Natural killer cell (primary cell): ENCODE measurements at places on chromosomes 1 and 21. TPM values are rescaled to one million over a fixed set of nuclear protein-coding genes. Genes with fewer than 3 reads are reported as not detected.

- DNase-seq = no peak
- H3K36me3 ChIP-seq = no peaks in the 10 kb centered on the region
- no peak overlapping the region for H3K4me3 ChIP-seq
- H3K27me3 ChIP-seq = no peaks in the 10 kb centered on the region
These were observed 16.9 kb downstream of the NTMT2 start for GRCh38 chr1:170162459-170163246.

GRCh38 chr1:228312136-228312764 lies 94.4 kb downstream of the TRIM11 start:
- H3K4me1 ChIP-seq = no peaks in the 10 kb centered on the region
- no peak for DNase-seq
- no peaks in the 10 kb centered on the region for H3K27me3 ChIP-seq

DNA sequence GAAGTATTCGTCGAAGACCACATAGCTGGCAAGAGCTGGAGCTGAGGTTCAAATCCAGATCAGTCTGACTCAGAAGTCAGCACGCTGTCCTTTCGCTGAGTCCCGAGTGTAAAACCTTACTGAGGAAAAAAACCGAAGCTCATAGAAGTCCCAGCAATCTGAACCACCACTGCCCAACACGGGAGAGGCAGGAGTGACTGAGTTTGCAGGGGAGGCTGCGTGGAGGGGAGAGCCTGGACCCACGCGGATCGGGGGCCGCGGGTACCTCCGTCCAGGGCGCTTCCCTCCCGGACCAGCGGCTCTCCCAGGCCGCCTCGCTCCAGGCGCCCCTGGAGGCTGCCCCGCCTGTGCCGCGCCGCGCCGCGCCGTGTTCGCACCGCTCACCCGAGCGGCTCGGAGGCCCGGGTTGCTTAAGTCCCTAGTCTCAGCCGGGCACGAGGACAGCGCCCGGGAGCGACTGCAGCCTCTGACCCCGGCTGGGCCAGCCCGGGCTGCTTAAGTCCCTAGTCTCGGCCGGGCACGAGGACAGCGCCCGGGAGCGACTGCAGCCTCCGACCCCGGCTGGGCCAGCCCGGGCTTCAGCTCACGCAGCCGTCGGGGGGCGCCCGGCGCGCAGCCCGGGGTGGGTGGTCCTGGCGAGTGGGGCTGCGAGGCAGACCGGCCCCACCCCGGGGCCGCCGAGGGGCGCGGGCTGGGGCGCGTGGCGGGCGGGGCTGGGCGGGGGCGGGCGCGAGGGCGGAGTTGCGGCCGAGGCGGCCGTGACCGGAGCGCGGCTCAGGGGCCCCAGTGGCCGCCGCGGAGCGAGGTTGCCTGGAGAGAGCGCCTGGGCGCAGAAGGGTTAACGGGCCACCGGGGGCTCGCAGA lies at the start of gene ADAMTSL4:
Gene ADAMTSL4, plus strand, starts transcription at position 777 of the 864 bp plus-strand sequence. CDS start 2,881 bp downstream, outside the sequence.
- no peaks in the 10 kb centered on the region for H3K36me3 ChIP-seq
- peaks cover 43% of the 10 kb centered on the region for H3K4me1 ChIP-seq
- peak; percentile 59 for DNase-seq
- H3K27me3 ChIP-seq = peaks cover 4% of the 10 kb centered on the region
- H3K27ac ChIP-seq = no peak within 1 kb of the TSS

GRCh38 chr1:206951318-206952100 lies 5.2 kb upstream of the PIGR start:
- no peak overlapping the region for H3K4me3 ChIP-seq
- no peaks in the 10 kb centered on the region for H3K27me3 ChIP-seq
- no peak for DNase-seq
- H3K36me3 ChIP-seq = no peaks in the 10 kb centered on the region
- H3K4me1 ChIP-seq = peaks cover 7% of the 10 kb centered on the region

DNA sequence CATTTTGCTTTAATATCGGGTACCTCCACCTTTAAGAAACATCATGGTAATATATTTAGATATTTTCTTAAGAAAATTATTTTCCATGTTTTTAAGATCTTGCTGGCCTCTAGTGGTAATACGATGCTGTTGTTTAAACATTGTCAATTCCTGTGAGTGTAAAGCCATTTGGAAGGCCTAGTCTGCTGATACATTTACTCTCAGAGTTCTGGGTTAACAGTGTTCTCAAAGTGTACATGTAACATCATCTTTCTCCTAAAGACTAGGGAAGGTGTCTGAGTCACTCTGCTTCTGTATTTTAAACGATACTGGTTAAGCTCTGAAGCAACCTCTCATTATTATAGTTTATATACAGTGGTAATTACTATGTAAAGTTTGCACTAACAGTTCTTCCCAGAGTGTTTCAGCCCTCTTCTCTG lies 189.1 kb downstream of the RASAL2 start:
- no peaks in the 10 kb centered on the region for H3K27me3 ChIP-seq
- H3K4me1 ChIP-seq = no peaks in the 10 kb centered on the region
- no peak overlapping the region for H3K27ac ChIP-seq
- DNase-seq = no peak

DNA sequence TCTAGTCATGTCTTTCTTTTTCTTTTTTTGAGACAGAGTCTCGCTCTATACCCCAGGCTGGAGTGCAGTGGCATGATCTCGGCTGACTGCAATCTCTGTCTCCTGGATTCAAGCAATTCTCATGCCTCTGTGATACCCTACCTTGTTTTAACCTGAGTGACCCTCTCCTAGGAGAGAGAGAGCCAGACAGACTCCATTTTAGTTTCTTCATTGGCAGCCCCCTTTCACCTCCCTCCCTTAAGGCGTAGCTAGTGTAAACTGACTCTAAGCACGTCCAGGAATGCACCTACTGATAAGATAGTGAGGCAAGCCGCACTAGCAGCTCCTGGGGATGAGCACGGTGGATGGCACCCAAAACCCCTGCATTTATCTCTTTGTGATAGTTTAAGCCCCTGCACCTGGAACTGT lies 5.2 kb upstream of the PKNOX1 start:
- no peak overlapping the region for H3K27ac ChIP-seq
- no peaks in the 10 kb centered on the region for H3K36me3 ChIP-seq
- no peak for DNase-seq
- H3K4me3 ChIP-seq = no peak overlapping the region
- H3K27me3 ChIP-seq = no peaks in the 10 kb centered on the region

GRCh38 chr1:9605946-9606455 lies 17.3 kb downstream of the TMEM201 start:
- H3K27ac ChIP-seq = no peak overlapping the region
- no peak for DNase-seq
- H3K36me3 ChIP-seq = peaks cover 22% of the 10 kb centered on the region
- no peaks in the 10 kb centered on the region for H3K27me3 ChIP-seq
- H3K4me1 ChIP-seq = no peaks in the 10 kb centered on the region

- no peak for DNase-seq
- H3K27ac ChIP-seq = no peak overlapping the region
- no peaks in the 10 kb centered on the region for H3K4me1 ChIP-seq
These were observed 4.1 kb upstream of the PCP4 start for GRCh38 chr21:39863111-39863510.

- peaks cover 6% of the 10 kb centered on the region for H3K36me3 ChIP-seq
- DNase-seq = peak; percentile 49
- no peak overlapping the region for H3K4me3 ChIP-seq
- H3K4me1 ChIP-seq = peaks cover 28% of the 10 kb centered on the region
- H3K27ac ChIP-seq = no peak overlapping the region
These were observed 79.0 kb downstream of the SLC45A1 start for GRCh38 chr1:8396786-8397406.

DNA sequence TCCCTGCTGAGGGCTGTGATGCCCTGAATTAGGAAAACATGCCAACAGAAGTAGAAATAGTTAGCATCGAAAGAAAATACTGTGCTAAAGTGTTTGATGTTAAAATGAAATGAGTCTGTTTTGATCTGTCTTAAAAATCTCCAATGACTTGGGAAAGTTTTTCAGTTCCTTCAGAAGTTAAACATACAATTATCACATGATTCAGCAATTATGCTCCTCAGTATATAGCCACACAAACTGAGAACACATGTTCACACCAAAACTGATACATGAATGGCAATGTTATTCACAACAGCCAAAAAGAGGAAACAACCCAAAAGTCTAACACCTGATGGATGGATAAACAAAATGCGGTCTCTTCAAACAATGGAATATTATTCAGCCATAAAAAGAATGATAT lies 130.6 kb downstream of the PTPN14 start:
- H3K27ac ChIP-seq = no peak overlapping the region
- no peaks in the 10 kb centered on the region for H3K4me1 ChIP-seq
- no peaks in the 10 kb centered on the region for H3K27me3 ChIP-seq
- H3K4me3 ChIP-seq = no peak overlapping the region

DNA sequence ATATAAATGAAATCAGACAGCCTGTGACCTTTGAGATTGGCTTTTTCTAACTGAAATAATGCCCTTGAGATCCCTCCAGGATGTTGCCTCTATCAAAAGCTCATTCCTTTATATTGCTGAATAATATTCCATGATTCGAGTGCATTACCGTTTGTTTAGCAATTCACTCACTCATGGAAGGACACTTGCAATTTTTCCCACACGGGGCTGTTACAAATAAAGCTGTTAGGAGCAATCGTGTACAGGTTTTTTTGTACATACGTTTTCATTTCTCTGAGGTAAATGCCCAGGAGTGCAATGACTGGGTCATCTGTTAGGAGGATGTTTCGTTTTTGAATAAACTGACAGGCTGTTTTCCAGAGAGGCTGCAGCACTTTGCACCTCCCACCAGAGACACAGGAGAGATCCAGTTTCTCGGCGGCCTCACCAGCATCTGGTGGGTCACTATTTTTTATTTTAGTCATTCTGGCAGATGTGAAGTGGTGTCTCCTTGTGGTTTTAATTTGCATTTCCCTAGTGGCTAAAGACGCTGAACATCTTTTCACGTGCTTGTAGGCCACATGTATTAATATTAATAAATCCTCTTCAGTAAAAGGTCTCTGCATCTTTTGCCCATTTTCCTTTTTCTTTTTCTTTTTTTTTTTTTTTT lies 11.0 kb downstream of the PRDM15 start:
- H3K36me3 ChIP-seq = no peaks in the 10 kb centered on the region
- H3K4me3 ChIP-seq = no peak overlapping the region
- DNase-seq = no peak

DNA sequence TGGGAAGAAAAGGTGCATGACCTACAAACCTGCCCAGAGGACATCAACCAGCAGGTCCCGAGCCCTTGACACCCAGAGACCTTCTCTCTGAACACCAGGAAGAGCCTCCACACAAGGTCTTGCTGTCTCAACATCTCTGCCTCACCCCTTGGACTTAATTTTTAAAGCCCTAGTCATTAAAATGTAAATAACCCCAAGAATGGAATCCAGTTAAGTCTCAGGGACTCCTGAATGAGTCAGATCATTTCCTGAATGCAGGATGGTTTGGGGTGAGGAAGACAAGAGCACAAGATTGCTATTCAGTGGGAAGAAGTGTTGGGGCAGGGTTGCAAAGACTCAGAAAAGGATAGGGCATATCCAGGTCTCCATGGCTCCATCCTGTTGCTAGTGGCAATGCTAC lies 17.8 kb upstream of the GRIK3 start:
- H3K27me3 ChIP-seq = no peaks in the 10 kb centered on the region
- H3K4me3 ChIP-seq = no peak overlapping the region
- no peaks in the 10 kb centered on the region for H3K36me3 ChIP-seq
- no peak for DNase-seq
- H3K27ac ChIP-seq = no peak overlapping the region

DNA sequence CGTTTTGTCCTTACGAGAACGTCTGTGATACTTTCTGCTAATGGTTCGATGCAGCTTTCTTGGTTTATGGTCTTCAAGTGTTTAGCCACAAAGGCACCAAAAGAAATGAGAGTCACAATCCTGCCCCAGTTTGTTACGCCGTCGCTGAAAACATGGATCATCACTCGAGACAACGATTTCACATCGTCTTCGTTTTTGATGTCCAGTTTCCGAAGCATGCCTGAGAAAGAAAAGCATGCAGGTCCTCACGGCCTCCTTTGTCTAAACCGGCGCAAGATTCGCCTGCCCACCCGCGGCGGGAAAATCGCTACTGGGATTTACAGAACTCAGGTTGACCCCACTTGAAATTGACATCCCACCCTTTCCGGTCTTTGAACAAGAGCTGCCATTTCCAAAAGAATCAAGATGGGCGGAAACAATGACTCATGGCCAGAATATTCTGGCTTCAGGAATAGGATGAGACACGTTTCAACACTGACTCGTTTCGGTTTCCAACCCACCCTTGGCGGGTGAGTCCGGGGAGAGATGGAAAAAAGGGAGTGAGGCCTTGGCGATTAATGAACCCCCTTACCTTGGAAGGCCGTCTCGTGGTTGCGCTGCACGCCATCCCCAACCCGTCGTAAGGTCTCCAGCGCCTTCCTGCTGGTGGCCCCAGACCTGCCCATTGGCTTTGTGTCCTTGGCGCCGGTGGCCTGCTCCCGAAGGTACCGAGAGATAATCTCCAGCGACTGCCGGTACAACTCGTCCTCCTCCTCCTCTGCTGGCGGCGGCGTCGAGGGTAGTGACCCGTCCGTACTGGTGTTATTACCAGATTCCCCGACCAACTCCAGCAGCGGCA lies 919 bp downstream of the MCL1 start:
- H3K27me3 ChIP-seq = no peaks in the 10 kb centered on the region
- H3K27ac ChIP-seq = peak overlapping the region; percentile 100
- H3K4me3 ChIP-seq = peak overlapping the region; percentile 79
- peaks cover 51% of the 10 kb centered on the region for H3K36me3 ChIP-seq

GRCh38 chr1:62057641-62058290 lies 136.9 kb upstream of the L1TD1 start:
- no peaks in the 10 kb centered on the region for H3K27me3 ChIP-seq
- no peak overlapping the region for H3K4me3 ChIP-seq
- H3K36me3 ChIP-seq = peaks cover 4% of the 10 kb centered on the region
- DNase-seq = no peak
- H3K4me1 ChIP-seq = no peaks in the 10 kb centered on the region
- no peak overlapping the region for H3K27ac ChIP-seq

DNA sequence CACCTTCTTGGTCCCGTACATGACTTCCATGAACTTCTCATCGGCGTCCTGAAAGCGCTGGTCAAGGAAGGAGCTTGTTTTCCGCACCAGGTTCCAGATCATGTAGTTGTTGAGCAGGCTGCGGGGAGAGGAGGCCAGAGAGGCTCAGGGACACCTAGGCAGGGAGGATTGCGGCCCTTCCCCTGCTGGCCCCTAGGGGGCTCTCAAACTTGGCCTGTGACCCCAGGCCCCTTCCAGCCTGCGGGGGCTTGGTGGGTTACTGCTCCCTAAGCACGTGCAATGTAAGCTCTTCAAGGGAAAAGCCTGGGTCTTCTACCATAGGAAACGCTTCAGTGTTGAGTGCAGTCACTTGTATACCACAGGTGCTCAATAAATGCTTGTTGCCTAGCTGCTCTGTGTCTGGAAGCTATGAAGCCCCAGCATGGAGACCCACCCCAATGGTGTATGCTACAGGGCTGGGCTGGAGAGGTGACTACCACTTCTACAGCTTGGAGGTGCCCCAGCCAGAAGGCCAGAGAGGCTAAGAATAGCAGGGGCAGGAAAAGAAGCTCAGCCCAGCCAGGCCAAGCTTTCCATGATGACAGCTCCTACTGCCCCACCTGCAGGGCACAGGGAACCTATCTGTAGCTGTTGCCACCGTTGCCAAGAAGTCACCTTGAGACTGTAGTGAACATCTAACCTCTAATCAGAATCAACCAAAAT lies 45.1 kb downstream of the ECE1 start:
- no peaks in the 10 kb centered on the region for H3K4me1 ChIP-seq
- peaks cover 39% of the 10 kb centered on the region for H3K36me3 ChIP-seq
- no peak overlapping the region for H3K4me3 ChIP-seq
- DNase-seq = peak; percentile 26
- no peak overlapping the region for H3K27ac ChIP-seq

Gene S100A3
- not detected for total RNA-seq

Gene FCRL3
- 83.8 TPM for total RNA-seq

Gene SOX13
- total RNA-seq = 41.4 TPM

Gene CNKSR1
- total RNA-seq = 1.0 TPM

Gene LPAR3
- total RNA-seq = not detected

Gene HTR1D
- not detected for total RNA-seq

Gene RGS4
- not detected for total RNA-seq
